GM12891 (cell line): ENCODE measurements at places on chromosomes 4 and X.

GRCh38 chr4:48781968-48782367 is 1.9 kb upstream of the FRYL start:
- no peak for DNase-seq

- no peak for DNase-seq
These were observed 393.3 kb upstream of the TRAM1L1 start for GRCh38 chr4:117478702-117479101.

DNA sequence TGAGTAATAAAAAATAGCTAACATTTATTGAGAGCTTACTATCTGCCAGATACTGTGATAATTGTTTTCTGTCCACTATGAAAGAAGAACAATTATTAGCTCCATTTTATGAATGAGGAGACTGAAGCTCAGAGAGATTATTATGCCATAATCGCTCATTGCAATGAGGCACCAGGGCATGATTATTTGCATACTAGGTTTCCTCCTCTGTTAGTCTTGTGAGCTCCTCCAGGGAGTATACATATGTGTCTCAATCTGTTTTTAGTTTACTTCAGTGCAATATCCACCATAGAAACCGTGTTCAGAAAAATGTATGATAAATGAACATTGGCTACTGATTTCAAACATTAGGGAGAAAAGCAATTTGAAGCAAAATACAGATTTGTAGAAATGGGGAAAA is 139.4 kb upstream of the OTUD4 start:
- DNase-seq, result no peak

DNA sequence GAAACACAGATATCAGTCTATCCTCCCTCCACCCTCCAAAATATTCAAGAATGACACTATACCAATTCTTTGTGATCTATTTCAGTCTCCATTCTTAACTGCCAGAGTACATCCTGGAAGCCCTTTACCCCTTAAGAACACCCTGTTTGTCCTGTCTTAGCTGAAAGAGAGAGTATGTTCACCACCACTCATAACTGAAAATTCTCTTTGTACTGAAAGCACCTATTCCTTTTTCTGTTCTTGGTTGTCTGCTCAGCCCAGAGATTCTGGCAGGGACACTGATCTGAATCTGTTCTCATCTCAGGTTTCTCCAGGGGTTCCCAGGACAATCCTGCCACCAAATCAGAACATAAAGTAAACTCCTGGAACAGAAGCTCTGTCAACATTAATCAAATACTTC is 25.4 kb upstream of the EREG start:
- DNase-seq, result no peak

- DNase-seq, result no peak
These were observed 1.1 kb downstream of the PLXNA3 start for GRCh38 chrX:154458954-154459778.

DNA sequence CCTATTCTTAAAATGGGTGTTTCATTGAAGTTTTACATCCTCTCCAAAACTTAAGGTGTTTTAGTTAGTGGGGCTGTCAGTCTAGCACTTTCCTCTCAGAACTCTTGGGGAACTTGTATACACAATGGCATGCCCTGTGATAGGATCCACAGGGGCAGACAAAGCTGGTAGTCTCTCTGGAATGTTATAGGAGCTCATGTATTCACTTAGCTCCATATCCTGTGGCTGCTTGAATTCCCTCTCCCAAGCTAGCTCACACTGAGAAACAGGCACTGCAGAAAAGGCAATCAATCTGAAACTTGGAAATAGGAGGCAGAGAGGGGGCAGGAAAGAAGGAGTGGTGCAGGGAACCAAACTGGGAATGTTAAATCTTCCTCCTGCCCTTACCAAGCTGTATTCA is 26.3 kb upstream of the ARMCX2 start:
- no peak for DNase-seq

GRCh38 chr4:109878355-109878754 is 30.4 kb downstream of the LRIT3 start:
- no peak for DNase-seq

- DNase-seq, result no peak
These were observed 3.6 kb downstream of the TSPYL2 start for GRCh38 chrX:53085661-53086229.

DNA sequence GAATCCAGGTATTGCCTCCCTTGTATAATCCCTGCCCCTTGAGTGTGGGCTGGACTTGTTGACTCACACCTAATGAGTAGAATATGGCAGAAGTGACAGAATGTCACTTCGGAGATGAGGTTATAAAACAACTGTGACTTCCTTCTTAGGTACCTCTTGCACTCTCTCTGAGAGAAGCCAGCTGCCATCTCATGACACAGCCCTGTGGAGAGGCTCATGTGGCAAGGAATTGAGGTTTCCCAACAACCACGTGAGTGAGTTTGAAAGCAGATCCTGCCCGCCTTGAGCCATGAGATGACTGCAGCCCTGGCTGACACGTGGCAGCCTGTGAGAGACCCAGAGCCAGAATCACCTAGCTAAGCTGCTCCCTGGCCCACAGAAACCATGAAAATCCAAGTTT is 13.5 kb downstream of the ASB11 start:
- DNase-seq, result no peak

DNA sequence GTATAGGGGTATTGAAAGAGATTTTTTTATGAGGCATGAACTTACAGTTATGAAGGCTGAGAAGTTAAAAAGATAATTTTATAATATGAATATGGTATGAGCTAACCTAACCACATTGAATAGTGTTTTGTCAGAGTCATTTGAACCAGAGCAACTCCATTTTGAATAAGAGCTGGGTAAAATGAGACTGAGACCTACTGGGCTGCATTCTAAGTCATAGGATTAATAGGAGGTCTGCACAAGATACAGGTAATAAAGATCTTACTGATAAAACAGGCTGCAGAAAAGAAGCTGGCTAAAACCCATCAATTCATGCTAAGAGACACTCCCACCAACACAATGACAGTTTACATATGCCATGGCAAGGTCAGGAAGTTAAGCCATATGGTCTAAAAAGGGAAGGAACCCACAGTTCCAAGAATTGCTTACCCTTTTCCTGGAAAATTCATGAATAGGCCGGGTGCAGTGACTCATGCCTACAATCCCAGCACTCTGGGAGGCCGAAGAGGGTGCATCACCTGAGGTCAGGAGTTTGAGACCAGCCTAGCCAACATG is 209.2 kb downstream of the TECRL start:
- DNase-seq, result no peak
